Activated naive CD4-positive, alpha-beta T cell treated with anti-CD3 and anti-CD28 coated beads, Interleukin-2, amount 50 U/mL, for 16 hours (primary cell): ENCODE measurements at places on chromosomes 13 and 19.

DNA sequence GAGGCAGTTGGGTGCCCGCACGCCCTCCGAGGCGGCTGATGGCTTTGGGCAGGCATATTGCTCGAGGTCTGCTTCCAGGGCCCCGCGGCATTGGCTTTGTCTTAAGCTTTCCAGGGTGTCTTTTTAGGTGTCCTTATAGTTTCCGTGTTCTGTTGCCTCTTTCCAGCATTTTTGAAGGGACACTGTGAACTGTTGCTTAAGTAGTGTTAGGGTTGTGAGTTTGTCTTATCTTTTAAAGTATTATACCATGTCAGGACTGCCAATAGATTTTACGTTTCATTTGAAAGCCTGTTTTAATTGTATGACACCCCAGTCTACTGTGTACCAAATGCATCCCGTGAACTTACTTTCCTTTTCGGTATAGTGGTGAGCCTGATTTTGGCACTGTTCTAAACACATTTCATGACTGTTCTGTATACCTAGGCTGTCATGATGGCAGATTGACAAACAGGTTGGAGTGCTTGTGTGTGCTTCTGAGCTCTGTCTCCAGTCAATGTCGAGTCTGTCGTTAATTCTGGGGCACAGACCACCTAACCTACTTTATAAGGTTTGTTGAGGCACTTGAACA is 656 bp downstream of the PCCA start:
- no peak for DNase-seq

DNA sequence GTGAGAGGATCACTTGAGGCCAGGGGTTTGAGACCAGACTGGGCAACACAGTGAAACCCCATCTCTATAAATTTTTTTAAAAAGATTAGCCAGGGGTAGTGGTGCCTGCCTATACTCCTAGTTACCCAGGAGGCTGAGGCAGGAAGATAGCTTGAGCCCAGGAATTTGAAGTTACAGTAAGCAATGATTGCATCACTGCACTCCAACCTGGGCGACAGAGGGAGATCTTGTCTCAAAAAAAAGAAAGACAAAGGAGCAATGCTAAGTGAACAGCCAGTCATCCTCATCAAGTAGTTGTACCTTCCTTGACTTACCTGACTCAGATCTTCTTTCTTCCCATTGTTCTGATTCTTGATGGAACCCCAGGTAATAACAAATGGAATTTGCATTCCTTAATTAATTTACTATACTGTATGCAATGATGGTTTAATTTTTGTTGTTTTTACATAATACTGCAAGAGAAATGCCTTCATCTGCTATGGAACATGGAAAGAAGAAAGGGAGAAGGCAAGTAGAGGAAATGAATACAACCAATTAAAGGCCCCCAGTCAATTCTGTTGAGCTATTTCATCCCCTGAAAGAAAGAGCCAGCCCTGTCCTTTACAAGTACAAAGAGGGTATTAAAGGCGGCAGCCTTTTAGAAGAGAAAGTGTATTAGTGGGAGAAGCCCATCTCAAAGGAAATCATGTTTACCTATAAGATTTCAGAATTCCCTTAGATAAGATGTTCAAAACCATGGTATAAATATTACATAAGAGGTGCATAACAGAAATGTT is 316.7 kb downstream of the DIAPH3 start:
- DNase-seq = no peak

DNA sequence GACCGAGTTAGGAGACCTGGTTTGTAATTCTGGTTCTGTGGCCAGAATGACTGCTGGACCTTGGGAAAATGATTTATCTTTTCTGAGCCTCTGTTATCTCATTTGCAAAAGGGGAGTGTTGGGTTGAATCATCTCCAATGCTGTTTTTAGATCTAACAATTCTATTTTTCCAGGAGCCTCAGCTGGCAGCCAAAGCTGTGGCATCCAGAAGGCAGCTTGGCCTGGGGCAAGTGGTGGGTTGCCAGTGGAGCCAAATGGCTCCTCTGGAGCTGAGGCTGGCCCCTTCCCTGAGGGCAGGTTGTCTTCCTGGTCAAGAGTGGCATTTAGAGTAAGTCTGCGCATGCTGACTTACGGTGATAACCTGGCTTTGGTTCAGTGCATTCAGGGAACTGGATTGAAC is 21.3 kb downstream of the B3GLCT start:
- DNase-seq = no peak

DNA sequence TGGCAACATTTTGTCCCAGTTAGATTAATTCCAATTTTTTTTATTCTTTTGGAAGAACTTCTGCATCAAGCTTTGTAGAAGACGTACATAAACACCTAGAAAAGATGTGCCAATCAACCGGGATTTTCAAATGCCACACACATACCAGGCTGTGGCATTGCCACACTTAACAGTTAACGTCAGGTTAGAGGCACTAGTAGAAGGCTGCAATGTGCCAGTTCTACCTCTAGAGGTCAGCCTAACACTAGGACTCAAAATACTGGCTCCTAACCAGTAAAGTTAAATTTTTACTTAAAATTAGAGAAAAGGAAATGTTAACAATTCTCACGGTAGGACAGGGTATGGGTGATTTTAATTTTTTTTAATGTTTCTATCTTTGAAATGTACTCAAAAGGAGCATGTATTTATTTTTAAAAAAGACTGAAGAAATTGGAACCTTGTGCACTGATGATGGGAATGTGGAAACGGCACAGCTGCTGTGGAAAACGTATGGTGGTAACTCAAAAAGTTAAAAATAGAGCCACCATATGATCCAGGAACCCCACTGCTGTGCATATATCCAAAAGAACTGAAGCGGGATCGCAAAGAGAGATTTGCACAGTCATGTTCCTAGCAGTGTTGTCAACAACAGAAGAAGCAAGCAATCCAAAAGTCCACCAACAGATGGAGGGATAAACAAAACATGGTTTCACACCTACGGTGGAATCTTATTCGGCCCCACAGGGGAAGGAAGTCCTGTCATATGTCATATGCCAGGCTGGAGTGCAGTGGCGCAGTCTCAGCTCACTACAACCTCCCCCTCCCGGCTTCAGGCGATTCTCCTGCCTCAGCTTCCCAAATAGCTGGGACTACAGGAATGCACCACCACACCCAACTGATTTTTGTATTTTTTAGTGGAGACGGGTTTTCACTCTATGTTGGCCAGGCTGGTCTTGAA is 30.3 kb downstream of the CRYL1 start:
- peak; percentile 56 for DNase-seq

DNA sequence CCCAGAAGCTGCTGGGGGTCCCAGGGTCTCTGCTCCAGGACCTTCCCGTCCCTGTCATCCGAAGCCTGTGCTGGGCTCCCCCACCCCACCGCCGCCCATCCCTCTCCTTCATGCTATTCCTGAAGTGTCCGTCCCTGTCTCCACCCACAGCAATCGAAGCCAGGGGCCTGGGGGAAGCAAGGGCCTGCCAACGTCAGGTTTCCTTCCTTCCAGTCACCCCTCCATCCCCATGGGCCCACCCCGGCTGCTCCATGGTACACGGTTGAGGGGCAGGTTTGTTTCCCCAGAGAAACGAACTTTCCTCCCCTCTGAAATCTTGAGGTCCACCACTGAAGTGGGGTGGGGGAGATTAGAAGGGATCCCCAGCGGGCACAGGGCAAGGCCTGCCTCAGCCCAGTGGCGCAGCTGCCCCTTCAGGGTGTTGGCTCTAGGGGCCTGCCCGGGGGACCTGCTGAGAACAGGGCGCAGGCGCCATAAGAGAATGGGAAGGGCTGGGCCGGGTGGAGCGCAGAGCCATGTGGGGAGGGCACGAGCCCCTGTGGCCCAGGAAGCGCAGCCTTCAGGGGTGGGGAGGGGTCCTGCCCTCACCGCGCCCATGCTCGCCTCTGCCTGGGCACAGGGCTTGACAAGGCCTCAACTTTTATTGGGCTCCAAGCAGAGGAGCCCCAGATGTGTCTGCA is 16.1 kb downstream of the CEBPG start:
- no peak for DNase-seq

GRCh38 chr19:42079886-42080763 is 4.2 kb downstream of the ZNF574 start:
- no peak for DNase-seq

DNA sequence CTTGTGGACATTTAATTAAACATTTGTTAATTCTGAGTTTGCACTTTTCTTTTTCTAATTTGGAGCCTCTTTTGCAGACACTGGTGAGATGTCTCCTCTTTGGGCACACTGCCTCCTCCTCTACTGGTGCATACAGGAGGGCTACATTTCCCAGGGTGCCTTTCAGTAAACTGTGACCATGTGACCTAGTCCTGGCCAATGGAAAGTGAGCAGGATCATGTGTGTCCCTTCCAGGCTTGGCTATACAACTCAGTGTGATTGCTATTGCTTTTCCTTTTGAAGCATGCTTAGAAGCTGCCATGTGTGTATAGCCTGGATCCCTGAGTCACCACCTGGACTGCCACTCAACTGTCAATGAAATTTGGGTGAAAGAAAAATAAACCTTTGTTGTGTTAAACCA is 4.5 kb downstream of the IZUMO2 start:
- no peak for DNase-seq

DNA sequence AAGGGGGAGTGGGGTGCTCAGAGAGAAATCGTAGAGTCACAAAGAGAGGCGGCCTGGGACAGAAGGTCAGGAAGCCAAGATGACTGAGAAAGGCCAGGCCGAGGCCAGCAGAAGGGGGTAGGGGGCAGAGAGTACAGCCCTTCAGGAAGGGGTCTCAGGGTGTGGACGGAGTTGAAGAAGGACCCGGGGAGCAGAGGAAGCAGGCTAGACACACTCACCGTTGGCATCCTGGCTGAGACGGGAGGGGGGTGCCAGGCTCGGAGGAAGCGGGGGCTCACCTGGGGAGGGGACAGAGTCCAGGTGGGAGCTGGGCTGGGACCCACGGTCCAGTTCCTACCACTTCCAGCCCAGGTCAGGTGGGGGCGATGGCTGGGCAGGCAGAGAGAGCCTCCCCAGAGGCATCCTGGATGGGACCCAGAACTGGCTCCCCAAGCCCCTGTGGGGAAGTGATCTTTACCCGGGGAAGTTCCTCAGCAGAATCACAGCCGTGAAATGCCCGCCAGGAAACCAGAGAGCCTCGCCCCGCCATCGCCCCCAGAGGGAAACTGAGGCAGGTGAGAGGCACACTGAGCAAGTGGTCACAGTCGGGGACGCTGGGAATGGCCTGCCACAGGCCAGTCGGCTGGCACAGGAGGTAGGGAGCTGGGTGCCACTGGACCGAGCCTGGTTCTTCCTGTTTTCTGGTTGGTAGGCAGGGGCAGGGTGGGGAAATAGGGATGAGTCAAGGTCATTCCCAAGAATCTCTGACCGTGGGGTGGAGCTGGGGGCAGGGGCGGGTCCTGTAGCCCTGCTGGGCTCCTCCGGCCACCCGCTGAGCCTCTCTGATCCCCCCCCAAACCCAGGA is 1.4 kb downstream of the MATK start:
- DNase-seq = no peak

DNA sequence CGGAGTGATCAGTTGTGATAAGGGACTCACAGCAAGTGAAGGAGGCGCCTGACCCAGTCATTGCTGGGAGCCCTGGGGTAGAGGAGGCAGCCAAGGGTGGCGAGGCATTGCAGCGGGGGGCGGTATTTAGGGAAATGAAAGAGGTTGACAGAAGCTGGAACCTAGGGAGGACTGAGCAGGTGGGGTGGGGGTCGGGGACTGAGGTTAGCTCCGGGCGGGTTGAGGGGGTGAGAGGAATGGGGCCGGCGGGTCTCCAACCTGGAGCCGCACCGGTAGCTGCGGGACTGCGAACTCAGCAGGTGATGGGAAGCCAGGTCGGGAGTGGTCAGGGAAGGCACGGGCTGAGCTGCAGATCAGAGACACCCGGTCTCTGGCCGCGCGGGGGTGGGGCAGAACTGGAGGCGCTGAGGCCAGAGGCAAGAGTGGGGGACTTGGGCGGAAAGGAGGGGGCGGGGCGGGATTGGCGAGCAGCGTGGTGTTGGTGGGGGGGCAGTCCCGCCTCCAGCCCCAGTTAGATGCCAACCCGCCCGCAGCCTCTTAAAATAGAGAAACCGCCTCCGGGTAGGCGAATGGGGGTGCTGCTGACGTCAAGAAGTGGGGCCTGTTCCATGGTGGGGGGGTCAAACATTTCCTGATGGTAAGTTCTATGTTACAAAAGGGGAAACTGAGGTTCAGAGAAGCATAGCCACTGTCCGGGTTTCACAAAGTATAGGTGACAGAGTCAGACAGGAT is 1.5 kb downstream of the MAST3 start:
- DNase-seq = peak; percentile 40

DNA sequence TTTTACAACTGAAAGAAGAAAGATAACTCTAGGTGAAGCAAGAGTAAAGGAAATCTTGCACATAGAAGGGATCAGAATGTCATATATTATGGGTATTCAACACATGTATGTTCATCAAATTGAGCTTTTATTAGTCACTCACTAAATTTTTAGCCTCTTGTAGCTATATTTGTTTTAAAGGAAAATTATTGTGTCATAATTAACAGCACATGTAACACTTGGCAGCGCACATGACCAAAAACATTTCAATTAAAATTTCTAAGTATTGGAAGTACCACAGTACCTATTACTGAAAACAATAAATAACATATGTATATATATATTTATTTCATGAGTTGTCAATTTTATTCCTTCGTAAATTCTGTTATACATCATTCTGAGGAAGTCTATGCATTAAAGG is 2800.4 kb downstream of the PCDH9 start:
- DNase-seq = no peak
